ENCODE measurements at places on chromosomes 6 and 20.

DNA sequence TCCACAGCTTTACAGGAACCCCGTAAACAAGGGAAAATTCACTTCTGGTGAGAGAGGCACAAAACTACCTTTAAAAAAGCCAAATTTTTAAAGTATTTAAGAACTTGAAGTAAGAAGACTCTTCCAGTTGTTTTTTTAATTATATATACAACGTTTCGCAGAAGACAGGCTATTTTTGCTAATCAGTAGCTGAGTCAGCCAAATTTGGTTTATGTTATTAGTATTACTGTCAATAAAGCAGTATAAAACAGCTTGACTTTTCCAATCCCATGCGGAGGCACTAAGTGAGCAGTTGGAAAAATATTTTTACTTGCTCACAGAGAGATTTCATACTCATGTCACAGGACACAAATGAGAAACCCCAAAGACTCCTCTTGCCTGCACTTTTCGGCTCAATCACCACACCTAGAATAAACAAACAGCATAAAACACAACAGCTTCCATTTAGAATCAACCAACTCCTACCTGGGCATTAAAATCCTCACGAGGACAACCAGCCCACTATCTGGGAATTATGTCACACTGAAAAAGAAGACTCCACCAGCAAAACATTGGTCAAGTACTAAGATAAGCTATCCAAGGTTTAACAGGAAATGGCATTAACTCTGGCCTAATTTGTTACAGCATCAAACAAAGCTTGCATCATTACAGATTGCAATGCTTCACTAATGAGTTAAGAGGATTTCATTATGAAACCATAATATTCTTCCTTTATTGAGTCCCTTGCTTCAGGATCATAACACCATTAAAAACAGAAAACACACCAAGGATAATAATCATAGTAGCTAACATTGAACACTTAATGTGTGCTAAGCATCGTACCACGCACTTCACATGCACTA, 26.3 kb downstream of the ELOVL5 start:
- peak overlapping the region; percentile 49 for H3K4me3 ChIP-seq
- peaks cover 19% of the 10 kb centered on the region for H3K36me3 ChIP-seq
- peak overlapping the region; percentile 73 for H3K27ac ChIP-seq
- peaks cover 62% of the 10 kb centered on the region for H3K4me1 ChIP-seq
- no peak for DNase-seq
- no peaks in the 10 kb centered on the region for H3K27me3 ChIP-seq

DNA sequence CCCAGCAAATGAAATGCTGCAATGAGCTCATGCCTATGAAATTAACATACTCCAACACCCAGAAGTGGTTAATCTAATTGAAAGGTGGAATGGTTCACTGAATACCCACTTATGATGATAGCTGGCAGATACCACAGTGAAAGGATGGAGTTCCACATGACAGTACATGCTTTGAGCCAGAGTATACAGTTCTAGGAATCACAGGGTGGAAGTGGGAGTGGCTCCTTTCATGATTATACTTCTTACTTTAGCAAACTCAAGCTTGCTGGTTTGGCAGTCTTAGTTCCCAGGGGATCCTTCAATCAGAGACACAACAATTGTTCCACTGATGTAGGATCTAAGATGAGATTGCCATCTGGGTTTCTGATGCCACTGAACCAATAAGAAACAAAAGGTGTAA, 21.5 kb downstream of the CD164 start:
- H3K4me3 ChIP-seq = no peak overlapping the region
- no peak overlapping the region for H3K27ac ChIP-seq
- no peak for DNase-seq
- H3K36me3 ChIP-seq = peaks cover 61% of the 10 kb centered on the region
- H3K27me3 ChIP-seq = no peaks in the 10 kb centered on the region

GRCh38 chr6:139370283-139370998, 4.0 kb downstream of the CITED2 start:
- no peak overlapping the region for H3K4me3 ChIP-seq
- no peak for DNase-seq
- peaks cover 2% of the 10 kb centered on the region for H3K36me3 ChIP-seq
- peaks cover 4% of the 10 kb centered on the region for H3K4me1 ChIP-seq
- no peaks in the 10 kb centered on the region for H3K27me3 ChIP-seq

DNA sequence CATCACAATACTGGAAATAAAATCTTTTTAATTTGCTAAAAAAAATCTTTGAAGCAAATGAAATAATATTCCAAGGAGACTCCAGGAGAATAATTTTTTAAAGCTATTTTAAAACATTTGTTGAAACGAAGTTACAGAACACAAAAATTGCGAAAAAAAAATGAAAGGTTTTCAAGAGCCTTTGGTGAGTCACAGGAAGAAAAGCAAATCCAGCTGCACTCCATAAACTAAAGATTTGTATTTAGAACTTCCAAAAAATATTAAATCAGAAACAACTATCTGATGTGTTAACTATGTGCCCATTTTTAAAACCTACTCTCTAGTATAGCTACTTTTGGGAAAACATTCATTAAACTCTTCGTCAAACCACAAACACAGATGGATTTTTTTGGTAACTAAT, 23.6 kb downstream of the PDSS2 start:
- no peak overlapping the region for H3K4me3 ChIP-seq
- peaks cover 18% of the 10 kb centered on the region for H3K36me3 ChIP-seq
- peaks cover 26% of the 10 kb centered on the region for H3K4me1 ChIP-seq
- no peaks in the 10 kb centered on the region for H3K27me3 ChIP-seq
- no peak for DNase-seq

DNA sequence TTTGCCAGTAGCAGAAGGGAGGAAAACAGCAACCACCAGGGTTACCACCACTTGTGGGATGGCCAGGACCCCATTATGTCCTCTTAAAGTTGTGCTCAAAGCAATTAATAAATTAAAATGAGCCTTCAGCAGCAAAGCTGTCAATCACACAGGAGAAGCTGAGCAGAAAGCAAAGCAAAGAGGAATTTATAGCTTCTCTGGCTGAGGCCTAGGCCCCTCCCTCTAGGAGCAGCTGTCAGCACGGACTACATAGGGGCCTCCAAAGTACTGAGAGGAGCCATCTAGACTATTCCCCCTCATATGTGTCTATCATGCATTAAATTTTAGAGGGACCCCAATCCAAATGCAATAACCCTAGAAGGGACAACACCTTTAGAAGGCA, 6.4 kb downstream of the CCND3 start:
- no peak overlapping the region for H3K4me3 ChIP-seq
- peaks cover 22% of the 10 kb centered on the region for H3K36me3 ChIP-seq
- H3K4me1 ChIP-seq = peaks cover 45% of the 10 kb centered on the region
- H3K27me3 ChIP-seq = no peaks in the 10 kb centered on the region
- peak overlapping the region; percentile 75 for H3K27ac ChIP-seq

GRCh38 chr20:8834851-8835250, 234.0 kb upstream of the PLCB4 start:
- H3K4me1 ChIP-seq = no peaks in the 10 kb centered on the region
- H3K4me3 ChIP-seq = no peak overlapping the region
- no peaks in the 10 kb centered on the region for H3K27me3 ChIP-seq
- DNase-seq = no peak

DNA sequence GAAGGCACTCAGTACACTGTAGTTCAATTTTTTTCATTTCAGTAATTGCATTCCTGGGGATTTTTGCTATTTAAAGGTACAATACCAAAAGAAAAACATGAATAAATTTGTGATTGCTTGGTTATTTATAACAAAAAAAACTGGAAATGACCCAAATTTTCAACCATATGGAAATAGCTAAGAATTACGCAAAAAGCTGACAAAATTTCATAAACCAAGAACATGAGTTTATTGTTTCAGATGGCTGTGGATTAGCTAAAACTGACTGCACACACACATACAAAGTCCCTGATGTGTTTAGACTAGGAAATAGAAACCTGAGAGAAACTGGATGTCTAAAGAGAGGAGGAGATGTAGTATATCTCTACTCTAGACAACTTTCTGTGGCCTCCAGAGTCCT, 718.4 kb upstream of the CHD6 start:
- no peak overlapping the region for H3K27ac ChIP-seq
- no peak overlapping the region for H3K4me3 ChIP-seq
- no peaks in the 10 kb centered on the region for H3K27me3 ChIP-seq

- H3K27ac ChIP-seq = peak overlapping the region; percentile 90
- H3K36me3 ChIP-seq = peaks cover 26% of the 10 kb centered on the region
- no peak for DNase-seq
- no peaks in the 10 kb centered on the region for H3K27me3 ChIP-seq
- H3K4me3 ChIP-seq = peak overlapping the region; percentile 99
- H3K4me1 ChIP-seq = peaks cover 49% of the 10 kb centered on the region
Measured at GRCh38 chr6:132512342-132512637, 626 bp downstream of the STX7 start.

- H3K4me1 ChIP-seq = no peaks in the 10 kb centered on the region
- H3K36me3 ChIP-seq = no peaks in the 10 kb centered on the region
- DNase-seq = no peak
- H3K4me3 ChIP-seq = no peak overlapping the region
- H3K27ac ChIP-seq = no peak overlapping the region
Measured at GRCh38 chr6:148263961-148264360, 78.7 kb upstream of the SASH1 start.

DNA sequence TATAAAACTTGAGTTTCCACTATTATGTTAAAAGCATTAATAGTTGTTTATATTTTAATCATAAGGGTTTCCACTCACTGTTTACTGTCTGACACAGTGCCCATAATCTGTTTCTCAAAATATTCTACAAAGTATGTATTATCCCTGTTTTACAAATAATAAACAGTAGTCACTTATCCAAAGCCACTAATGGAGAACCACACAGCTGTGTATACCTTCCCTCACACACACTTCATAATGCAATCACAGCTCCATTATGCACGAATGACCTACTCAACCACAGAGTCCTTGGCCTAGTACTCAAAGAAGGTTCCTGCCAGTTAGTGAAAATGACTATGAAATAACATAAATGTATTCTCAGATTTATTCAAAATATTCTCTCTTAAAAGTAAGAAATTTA, 103.1 kb downstream of the EPB41L2 start:
- H3K4me3 ChIP-seq = no peak overlapping the region
- no peak overlapping the region for H3K27ac ChIP-seq
- H3K4me1 ChIP-seq = peaks cover 24% of the 10 kb centered on the region
- H3K36me3 ChIP-seq = peaks cover 13% of the 10 kb centered on the region

GRCh38 chr20:33693741-33694638, 7.8 kb upstream of the E2F1 start:
- peaks cover 2% of the 10 kb centered on the region for H3K36me3 ChIP-seq
- peaks cover 3% of the 10 kb centered on the region for H3K4me1 ChIP-seq
- H3K27me3 ChIP-seq = no peaks in the 10 kb centered on the region
- no peak overlapping the region for H3K4me3 ChIP-seq
- DNase-seq = no peak
